ENCODE measurements at places on chromosomes 13 and 19.

- no peak for DNase-seq
Observed at GRCh38 chr13:45243077-45243476, 42.2 kb upstream of the KCTD4 start.

DNA sequence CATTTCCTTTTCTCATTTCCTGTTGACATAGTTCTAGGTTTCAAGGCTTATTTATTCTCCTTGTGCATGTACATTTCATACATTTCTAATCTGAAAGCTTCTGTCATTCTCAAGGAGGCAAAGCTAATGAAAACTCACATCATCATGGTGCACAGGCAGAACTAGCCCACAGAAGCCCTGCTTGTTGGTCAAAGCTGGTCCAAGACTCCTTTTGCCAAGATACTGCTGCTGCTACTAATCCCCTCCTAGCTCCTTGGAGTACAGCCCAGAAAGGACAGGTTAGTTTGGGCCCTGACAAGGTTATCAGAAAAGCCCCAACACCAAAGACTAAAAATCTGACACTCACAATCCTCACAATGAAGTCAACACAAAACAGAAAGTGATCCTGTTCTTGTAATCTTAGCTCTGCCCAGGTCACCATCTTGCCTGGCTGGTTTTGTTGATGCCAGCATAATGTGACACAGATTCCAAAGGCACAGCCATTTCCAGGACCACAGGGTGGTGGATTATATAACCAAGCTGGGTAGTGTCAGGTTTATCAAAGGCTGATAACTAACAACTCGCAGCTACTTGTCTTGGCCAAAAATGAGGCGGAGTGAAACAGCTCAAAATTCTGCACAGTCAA is 417.4 kb downstream of the NDFIP2 start:
- peak; percentile 74 for DNase-seq

DNA sequence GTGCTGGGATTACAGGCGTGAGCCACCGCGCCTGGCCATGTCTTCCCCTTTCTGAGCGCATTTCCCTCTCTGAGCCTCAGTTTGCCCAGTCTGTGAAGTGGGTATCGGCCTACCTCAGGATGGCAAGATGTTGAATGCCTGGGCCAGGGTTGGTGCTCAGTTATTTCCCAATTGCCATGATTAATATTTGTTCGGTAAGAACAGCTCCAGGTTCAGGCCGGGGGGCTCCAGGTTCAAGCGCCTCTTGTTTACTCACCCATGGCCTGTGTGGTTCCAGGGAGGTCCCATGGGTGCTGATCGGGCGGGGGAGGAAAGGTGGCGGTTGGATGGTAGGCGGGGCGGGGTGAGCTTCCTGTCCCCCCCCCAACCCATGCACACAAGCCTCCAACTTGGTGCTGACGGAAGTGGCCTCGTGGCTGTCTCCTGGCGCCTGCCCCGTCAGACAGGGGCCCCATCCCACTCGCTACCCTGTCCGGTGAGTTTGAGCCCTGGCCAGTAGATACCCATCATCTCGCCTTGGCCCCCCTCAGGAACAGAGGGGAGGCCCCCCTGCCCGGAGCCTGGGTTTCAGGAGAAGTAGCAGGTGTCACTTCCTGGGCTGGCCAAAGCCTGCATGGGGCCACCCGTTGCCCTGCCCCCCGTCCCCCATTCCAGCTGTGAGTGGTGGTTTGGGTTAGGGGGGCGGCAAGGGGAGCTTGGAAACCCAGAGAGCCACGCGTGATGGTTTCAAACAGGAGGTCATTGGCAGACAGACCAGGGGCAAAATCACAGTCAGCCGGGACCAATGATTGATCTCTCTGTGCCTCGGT is at the start of gene FCHO1:
Gene FCHO1 (plus strand): TSS at position 375 of the 809 bp plus-strand sequence. CDS start 3,688 bp downstream, outside the sequence.
- DNase-seq: no peak

- no peak for DNase-seq
Observed at GRCh38 chr19:50488389-50489194, 11.9 kb upstream of the GARIN5A start.

DNA sequence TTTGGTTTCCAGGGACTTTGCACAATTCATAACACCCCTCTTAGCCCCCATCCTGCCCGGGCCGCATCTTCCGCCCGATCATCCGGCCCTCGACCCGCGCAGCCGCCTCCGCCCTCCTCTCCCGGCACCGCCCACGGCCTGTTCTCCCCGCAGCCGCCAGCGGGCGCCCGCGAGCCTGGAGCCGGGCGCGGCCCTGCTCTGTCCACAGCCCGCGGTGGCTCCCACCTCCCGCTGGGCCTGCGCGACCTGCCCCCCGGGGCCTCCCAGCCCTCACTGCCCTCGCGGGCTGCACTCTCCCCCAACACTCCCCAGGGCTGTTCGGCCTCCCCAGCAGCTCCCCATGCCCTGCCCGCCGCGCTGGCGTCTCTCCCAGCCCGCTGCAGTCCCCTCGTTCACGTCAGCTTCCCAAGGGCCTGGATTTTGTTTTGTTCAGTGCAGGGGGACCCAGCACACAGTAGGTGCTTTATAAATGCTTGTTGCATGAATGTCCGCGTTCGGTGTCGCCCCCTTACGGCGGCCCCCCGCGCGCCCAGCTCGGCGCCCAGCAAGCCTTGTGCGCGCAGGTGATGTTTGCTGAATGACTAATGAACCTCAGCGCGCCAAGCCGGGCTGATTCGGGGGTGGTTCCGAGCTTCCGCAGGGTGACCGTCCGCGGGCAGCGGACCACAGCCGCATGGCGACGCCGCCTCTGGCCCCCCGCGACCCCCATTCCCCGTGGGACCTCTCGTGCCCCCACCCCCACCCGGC is 4.6 kb upstream of the APC2 start:
- peak; percentile 74 for DNase-seq

- DNase-seq: no peak
Observed at GRCh38 chr19:38795549-38795948, 6.5 kb downstream of the LGALS7B start.

DNA sequence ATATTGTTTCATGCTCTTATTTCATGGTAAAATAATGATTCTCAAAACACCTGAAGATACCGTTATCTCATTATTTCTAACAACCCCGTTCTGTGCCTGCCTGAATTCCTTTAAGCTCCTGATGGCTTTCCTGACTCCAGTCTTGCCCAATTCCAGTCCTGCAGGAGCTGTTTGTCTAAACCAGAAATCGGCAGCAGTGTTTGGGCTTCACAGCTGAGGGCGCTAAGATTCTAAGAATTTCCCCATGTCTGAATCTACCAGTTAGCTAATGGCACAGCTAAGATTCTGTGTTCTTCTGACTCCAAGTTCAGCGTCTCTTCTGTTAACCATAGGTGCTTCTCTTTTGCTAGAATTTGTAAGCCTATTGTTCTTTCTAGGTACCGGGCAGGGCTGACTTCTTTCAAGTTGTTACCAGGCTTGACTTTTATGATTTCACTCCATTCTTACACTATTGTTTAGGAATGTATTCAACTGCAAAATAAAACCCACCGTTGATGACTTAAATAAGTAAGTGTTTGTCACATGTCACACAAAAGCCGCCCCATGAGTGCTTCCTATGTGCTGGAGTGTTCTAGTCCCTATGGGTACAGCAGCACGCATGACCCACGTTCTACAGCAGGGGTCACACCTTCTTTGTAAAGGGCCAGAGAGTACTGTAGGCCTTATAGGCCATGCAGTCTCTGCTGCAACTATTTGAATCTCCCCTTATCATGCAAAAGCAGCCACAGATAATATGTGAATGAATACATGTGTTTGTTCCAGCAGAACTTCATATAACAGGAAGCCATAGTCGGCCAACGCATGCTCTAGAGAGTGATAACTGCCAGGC is 168.3 kb upstream of the RNF113B start:
- no peak for DNase-seq

GRCh38 chr13:113532156-113532806 is 41.8 kb upstream of the DCUN1D2 start:
- peak; percentile 34 for DNase-seq

- DNase-seq: no peak
Observed at GRCh38 chr19:34228347-34228746, 26.0 kb upstream of the GARRE1 start.

- DNase-seq: no peak
Observed at GRCh38 chr13:68168448-68168847, 938.3 kb upstream of the PCDH9 start.

GRCh38 chr13:109684084-109684823 is 102.1 kb downstream of the IRS2 start:
- no peak for DNase-seq

GRCh38 chr13:107200491-107200890 is 632.6 kb upstream of the ARGLU1 start:
- DNase-seq: no peak
